ENCODE measurements at places on chromosomes 3 and 15. TPM values are rescaled to one million over a fixed set of nuclear protein-coding genes. Genes with fewer than 3 reads are reported as not detected.

Gene ALDH1A2
- 7.5 TPM for total RNA-seq

Gene CCDC39
- 0.64 TPM for total RNA-seq

Gene RASGRF1
- total RNA-seq: not detected

Gene PLSCR5
- not detected for total RNA-seq

Gene VEPH1
- 2.8 TPM for total RNA-seq

Gene TF
- total RNA-seq: 9.4 TPM

Gene SAXO2
- total RNA-seq: 4.0 TPM

Gene CLDN16
- total RNA-seq: not detected

Gene GOLGA6L4
- total RNA-seq: 4.4 TPM

Gene NRROS
- 20.7 TPM for total RNA-seq

Gene CHRM5
- total RNA-seq: not detected

Gene NR1I2
- 0.26 TPM for total RNA-seq

Gene GOLGA8O
- total RNA-seq: 1.5 TPM

Gene LRRIQ4
- total RNA-seq: not detected

Gene EPM2AIP1
- 9.5 TPM for total RNA-seq

Gene CFAP20DC
- not detected for total RNA-seq

Gene GATA2
- 15.4 TPM for total RNA-seq

Gene WDR49
- total RNA-seq: 0.64 TPM

Gene KBTBD8
- total RNA-seq: 1.8 TPM
